ENCODE measurements at places on chromosomes 3 and 15.

DNA sequence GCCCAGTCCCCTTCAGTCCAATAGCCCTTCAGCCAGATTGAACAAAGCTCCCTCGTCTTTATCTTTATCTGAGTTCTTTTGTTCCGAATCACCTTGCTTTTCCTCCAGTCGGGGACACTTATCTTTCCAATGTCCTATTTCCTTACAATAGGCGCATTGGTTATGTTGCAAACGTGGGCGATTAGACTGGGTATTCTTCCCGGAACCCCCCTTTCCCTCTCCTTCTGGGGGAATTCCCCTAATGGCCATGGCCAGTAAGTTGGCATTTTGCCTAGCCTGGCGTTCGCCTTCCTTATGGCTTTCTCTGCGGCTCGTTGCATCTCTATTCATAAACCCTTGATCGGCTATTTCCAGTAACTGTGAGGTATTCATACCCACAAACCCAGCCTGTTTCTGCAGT, 82.2 kb upstream of the VEPH1 start:
- DNase-seq, result no peak

- DNase-seq, result no peak
Measured at GRCh38 chr3:12946649-12947316, 105.4 kb upstream of the RPL32 start.

DNA sequence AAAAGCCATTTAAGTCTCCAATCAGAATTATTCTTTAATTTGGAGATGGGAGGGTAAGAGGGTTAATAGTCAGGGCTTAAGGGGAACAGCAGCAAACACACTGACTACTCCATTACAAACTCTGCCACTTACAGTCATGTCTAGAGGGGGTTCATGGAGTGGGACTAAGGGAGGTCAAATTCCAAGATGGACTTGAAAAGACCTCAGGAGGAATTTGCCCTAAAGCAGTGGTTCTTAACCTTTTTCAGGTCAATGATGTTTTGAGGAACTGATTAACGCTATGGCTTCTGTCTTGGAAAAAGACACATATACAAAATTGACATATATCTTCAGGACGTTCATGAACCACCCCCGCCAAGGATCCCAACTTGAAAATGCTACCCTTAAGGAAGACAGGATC, 13.9 kb downstream of the GOLIM4 start:
- DNase-seq, result no peak

- DNase-seq, result no peak
Measured at GRCh38 chr3:52175416-52176179, 21.4 kb upstream of the POC1A start.

DNA sequence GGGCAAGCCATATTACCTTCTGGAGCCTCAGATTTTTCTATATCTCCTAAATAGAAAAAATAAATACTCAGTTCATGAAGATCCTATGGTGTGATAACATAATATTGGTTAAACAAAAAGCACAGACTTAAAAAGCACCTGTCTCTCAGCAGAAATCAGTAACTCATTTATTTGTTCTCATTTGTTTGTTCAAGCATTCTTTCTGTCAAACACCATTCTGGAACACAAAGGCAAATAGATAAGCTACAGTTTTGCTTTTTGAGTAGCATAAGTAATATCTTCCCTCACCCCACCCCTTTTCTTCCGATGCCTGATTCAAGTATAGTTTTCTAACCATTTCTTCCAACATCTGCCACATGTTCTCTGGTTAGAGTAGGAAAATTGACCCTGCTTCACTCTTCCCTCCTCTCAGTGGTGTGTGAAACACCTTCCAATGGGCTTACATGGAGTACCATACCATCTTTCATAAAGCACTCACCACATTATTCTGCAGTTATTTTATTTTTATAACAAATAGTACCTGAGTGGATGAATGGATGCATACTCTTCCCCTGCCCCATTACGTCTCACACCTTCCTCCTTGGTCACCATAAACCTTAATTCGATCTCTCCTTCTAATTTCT, 8.4 kb upstream of the IL1RAP start:
- no peak for DNase-seq

GRCh38 chr3:33718595-33718907, 497 bp upstream of the CLASP2 start:
- no peak for DNase-seq

- DNase-seq, result no peak
Measured at GRCh38 chr3:126542340-126543241, 16.1 kb downstream of the C3orf22 start.

GRCh38 chr3:127238602-127239001, 45.7 kb downstream of the PRR23E start:
- no peak for DNase-seq

GRCh38 chr3:186178412-186178811, 69.5 kb upstream of the ETV5 start:
- DNase-seq, result no peak

DNA sequence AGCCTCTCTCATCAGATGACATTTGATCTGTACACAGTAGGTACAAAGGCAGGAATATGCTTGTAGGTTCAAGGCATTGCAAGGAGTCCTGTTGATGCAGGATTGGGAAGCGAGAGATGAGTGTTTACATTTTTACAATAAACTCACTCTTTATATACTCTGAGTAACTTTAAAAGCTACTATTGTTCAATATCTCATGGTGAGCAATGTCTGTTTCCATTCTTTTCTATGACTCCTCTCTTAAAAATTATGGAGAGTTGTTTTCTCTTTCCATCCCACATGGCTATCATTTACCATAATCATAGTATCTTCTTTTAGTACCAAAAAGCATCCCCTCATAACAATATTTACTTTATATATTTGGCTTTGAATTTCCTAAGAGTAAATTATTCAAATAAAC, 314.0 kb upstream of the CDIN1 start:
- DNase-seq, result no peak

Measured in stimulated activated CD8-positive, alpha-beta memory T cell treated with anti-CD3 and anti-CD28 coated beads, Interleukin-7, amount 100 ng/mL, for 1 hour (primary cell).